ENCODE measurements at places on chromosomes 5 and 9.

DNA sequence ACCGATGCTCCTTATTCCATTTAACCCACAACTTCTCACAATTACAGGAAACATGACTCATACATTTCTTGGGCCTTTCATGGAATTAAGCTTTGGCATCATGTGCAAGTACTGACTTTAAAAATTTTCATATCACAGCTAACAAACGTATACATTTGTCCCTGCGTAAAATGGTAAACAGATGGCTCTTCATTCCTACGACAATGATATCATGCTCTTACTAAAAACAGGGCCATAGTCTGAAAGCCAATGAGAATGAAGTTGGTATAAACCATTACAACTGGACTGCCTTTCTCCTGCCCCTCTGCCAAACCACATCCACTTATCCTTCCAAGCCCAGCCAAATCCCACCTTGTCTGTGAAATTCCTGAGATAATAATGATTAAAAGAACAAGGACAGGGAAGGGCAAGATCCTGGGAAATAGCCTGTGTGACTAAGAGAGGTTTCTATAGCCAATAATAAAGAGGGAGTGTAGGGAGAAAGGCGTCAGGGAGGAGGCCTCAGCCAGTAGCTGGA is 44.9 kb upstream of the ZNF366 start:
- no peak for DNase-seq

DNA sequence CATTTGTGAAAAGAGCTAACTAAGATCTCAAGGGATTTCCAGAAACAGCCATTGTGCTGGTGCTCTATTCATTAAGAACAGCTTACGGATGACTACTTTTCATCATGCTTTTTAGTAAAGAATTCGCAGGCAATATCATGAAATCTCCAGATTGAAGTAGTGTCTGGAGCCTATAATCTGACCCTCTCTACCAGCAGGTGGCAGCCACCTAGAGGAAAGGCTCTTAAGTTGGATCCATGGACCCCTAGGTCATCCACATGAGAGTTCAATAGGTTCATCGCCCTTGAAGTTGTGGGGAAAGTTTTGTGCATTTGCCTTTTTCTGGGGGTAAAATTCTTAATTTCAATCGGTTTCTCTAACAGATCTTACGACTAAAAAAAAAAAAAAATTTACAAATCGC is 82.3 kb downstream of the SLC1A3 start:
- no peak for DNase-seq

DNA sequence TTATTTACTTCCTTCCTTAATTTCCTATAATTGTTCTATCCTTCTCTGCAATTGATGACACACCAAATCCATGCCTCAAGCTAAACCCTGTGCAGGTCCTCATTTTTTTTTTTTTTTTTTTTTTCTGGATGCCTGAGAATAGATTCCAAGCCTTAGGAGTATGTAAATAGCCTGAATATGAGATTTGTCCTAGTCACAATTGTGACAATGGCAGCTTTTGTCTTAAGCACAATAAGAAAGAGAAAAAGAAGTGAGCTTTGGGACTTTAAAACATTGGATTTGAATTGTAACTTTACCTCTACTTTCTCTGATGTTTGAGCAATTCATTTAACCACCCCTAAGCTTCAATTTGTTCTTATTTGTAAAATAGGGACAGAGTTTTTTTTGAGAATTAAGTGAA is 280.5 kb downstream of the TUSC1 start:
- DNase-seq = no peak

DNA sequence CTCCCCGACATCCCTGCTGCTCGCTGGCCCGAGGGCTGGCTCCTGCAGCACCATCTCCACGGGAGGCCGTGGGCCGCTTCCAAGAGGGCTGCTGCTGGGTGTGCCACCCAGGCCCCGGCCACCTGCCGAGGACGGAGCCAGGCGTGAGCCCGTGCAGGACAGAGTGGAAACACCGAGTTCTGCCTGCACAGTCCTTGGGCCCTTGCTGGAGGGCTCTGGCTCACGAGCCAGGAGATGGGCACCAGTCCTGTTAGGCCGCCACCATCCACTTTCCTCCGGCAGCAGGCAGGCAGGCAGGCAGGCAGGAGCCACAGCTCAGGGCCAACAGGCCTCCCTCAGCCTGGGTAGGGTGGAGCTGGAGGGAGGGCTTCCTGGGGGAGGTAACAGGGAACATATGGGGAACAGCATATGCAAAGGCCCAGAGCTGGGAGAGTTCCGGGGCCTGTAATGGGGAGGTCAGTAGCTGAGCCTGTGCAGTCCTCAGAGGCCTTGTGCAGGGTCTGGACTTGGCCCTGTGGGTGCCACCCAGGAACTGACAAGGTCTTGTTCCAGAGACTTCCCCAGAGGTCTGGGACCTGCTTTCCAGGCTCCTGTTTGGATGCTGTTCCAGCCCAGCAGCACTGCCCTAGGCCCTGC is 31.9 kb downstream of the RXRA start:
- no peak for DNase-seq

DNA sequence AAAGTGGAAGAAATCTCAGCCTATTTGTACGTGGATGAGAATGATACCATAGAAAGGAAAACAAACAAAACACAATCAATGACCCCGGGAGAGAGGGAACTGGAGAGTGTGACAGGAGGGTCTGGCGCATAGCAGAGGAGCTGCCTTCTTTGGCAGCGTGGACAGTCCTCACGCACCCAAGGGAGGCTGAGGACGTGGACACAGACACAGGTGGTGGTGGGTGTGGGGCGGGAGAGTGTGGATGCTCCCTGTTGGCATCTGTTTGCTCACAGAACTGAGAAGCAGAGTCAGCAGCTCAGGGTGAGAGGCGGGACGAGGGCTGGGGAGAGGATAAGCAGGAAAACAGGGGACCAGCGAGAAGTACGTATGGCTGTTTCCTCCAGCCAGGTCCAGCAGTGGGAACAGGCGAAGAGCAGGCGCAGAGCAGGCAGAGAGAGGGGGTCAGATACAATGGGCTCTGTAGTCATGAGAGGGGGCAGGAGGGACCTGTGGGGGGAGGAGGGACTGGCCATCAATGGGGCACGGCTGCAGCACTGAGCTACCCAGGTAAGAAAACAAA is 10.0 kb downstream of the CMBL start:
- DNase-seq = no peak

DNA sequence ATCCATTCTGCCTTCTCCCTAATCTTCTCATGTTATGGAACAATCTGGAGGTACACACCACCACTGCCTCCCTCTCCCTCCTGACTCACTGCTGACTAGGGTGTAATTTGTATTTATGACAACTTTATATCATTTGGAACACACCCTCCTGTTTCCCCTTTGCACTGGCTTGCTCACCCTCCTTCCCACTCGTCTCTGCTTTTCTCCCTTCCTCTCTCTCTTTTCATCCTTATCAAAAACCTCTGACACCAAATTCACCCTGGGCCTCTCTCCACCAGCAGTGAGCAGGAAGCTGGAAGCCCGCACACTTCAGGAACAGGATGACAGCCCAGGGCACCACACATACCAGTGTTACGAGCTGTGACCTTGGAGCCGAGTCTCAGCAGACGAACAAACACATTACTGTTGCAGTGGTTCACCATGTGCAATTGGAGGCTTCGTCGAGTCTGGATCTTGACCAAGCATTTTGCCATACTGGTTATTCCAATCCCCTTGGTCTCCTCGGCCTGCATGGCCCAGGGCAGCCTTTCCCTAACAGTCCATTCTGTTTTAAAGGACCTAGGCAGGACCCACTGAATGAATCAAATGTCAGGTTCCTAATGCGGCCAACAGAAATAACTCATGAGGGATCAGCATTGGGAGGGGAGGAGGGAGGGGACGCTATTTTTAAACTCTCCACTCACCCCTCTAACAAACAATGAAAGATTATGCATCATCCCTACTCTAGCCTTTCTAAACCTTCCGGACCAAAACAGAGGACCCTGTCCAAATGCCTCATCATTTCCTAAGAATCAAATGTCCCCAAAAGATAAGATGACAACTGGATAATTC is 203.9 kb upstream of the RASEF start:
- no peak for DNase-seq

DNA sequence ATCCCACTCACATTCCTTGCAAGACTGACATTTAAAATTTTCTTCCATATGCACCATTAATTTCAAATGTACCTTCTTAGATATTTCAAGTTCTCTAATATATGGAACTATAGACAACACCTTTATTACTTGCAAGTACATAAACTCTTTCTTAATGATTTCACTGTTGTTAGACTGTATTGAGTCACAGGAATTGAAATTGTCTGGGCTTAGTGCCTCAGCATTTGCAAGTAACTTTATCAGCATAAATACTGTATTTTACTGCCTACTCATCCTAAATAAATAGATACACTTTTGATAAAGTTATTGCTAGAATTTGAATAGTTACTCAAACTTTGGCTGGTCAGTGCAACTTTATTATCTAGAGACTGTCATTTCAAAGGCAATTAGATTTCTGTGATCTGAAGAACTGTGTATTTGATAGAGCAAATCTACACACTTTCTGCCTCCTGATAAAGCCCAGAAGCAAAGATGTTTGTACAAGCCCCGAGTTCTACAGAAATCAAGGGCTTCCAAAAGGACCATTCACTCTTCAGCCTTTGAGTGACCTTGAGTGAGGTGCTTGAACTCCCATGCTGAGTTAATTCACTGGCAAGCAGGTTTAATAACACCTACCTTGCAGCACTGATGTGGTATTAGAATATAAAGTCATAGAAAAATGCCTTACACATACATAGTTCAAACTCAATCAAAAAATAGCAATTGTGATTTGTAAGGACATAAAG is 91.6 kb downstream of the COX7C start:
- no peak for DNase-seq
